ENCODE measurements at places on chromosomes 7 and 10.

DNA sequence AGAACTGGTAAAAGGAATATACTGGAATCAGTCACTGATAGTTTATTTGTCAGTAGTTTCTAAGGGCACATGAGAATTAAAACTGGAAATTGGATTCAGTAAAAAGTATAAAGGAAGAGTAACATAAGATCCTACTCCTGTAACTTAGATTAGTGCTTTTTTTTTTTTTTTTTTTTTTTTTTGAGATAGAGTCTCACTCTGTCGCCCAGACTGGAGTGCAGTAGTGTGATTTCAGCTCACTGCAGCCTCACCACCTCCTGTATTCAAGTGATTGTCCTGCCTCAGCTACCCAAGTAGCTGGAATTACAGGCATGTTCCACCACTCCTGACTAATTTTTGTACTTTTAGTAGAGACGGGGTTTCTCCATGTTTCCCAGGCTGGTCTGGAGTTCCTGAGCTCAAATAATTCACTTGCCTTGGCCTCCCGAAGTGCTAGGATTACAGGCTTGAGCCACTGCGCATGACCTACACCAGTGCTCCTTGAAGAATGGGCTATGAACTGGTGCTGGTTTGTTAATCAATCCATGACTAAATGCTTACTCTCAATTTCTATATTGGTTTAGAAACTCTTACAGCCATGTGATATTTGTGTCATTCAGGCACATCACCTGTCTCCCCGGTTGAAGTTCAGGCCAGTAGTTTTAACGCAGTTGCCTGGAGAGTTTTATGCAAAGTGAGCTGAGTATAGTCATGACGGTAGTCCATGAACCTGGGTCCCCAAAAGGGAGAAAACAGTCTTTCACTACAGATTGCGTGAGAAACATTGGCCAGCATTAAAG is 65.0 kb downstream of the ZEB1 start:
- DNase-seq: no peak

- no peak for DNase-seq
Measured at GRCh38 chr10:128606055-128606454, 479.8 kb upstream of the MKI67 start.

- no peak for DNase-seq
Measured at GRCh38 chr10:11058965-11059364, 41.3 kb downstream of the CELF2 start.

DNA sequence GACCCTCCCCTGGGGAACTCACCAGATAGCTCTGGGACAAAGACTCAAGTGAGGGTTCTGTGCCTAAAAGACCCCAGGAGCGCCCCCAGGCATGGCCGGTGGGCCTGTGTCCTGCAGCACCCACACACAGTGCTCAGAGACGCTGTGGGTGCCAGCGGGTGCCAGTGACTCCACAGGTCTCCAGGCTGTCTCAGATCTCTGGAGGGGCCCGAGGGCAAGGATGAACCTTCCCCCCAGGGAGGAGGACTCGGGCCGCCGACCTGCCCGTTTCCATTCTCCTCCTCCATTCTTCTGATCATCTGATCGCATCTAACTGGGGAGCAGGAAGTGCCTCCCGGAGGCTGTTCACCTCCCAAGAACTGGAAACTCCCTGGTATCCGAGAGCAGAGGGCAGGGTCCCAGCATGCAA is 980 bp downstream of the ADAM8 start:
- no peak for DNase-seq

DNA sequence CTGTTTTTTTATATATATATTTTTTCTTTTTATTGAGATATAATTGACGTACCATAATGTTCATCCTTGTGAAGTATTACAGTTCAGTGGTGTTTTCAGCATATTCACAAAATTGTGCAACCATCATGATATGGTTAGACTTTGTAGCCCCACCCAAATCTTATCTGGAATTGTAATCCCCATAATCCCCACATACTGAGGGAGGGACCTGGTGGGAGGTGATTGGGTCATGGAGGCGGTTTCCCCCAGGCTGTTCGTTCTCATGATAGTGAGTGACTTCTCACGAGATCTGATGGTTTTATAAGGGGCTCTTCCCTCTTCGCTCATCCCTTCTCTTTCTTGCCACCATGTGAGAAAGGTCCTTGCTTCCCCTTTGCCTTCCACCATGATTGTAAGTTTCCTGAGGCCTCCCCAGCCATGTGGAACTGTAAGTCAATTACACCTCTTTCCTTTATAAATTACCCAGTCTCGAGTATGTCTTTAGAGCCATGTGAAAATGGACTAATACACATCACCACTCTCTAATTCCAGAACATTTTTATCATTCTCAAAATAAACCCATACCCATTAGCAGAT is 73.9 kb upstream of the SMNDC1 start:
- DNase-seq: no peak

GRCh38 chr10:73623056-73623455 is 18.2 kb downstream of the MYOZ1 start:
- DNase-seq: no peak

GRCh38 chr10:111130471-111130870 is 53.6 kb downstream of the ADRA2A start:
- DNase-seq: no peak

GRCh38 chr7:101832685-101833375 is 15.4 kb downstream of the CUX1 start:
- DNase-seq: no peak

- DNase-seq: no peak
Measured at GRCh38 chr10:18959369-18959768, 89.2 kb upstream of the MALRD1 start.

DNA sequence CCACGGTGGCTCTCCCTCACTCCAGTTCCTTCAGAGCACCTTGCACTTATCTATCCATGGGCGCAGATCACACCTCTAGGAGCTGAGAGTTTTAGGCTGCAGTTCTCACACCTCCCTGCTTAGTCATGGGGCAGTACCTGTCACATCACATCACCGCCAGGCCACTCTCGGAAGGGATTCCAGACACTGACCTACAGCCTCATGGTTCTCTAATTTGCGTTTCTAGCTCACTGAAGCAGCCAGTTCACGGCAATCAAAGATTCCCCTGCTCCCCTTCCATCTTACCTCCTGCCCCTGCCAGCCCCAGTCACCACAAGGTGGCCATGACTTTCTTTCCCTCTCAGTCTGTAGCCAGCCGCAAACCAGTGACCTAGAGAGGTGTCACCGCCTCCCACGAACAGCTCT is 34.2 kb downstream of the ADRB1 start:
- DNase-seq: no peak

DNA sequence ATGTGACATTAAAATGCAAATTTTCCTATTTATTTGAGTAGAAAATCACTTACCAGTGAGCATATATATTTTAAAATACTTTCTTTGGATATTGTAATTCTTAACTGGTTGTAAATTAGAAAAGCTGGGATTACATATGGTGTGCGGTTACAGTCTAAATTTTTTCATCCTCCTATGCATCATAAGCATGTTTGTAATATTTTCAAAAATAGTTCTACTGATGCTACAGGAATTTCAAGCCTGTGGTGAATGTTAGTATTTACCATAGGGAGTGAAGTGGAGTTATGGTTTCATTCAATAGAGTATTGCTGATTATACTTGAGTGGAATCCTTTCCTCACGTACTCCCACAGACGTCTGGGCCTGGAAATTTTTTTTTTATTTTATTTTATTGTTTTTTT is 34.6 kb upstream of the ST7 start:
- no peak for DNase-seq

- no peak for DNase-seq
Measured at GRCh38 chr10:17506390-17506789, 52.0 kb upstream of the ST8SIA6 start.

All from body of pancreas (tissue), 4 donors.